CD4-positive, alpha-beta memory T cell (primary cell): ENCODE measurements at places on chromosomes 5 and 9. TPM values are rescaled to one million over a fixed set of nuclear protein-coding genes. Genes with fewer than 3 reads are reported as not detected.
A peak's percentile ranks its signal among the peaks of the same experiment; 100 is the strongest.

RAB14 gene
- 68.1 TPM for total RNA-seq

SHISAL2B gene
- total RNA-seq: not detected

KCNMB1 gene
- not detected for total RNA-seq

ZCCHC9 gene
- total RNA-seq: 25.2 TPM

PCDHGA11 gene
- 0.20 TPM for total RNA-seq

EPB41L4A gene
- 1.00 TPM for total RNA-seq

ROR2 gene
- total RNA-seq: 0.17 TPM

CTNNA1 gene
- total RNA-seq: 26.1 TPM

SLC34A3 gene
- not detected for total RNA-seq

KLF4 gene
- 0.79 TPM for total RNA-seq

GRCh38 chr5:122612901-122613300, 162.0 kb upstream of the SNX2 start:
- no peak for DNase-seq

- DNase-seq: no peak
Observed at GRCh38 chr9:123445981-123446610, 90.1 kb downstream of the CRB2 start.

GRCh38 chr5:102528600-102528999, 29.8 kb upstream of the SLCO6A1 start:
- DNase-seq: no peak

DNA sequence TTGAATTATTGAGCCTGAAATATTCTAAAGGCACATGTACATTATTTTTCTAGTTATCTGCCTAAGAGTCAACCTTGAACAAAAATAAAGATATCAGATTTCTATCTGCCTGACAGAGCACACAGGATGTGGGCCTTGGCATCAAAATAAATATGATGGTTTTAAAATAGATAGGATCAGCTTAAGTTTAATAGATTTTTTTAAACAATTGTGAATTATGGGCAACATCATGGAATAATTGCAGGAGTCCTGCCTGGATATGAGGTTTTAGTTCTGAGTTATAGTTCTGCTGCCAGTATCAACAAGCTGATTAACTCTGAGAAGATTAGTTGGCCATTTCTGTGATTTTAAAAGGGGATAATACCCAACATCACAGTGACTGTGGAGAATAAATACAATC, 107.0 kb upstream of the PCA3 start:
- no peak for DNase-seq

- DNase-seq: no peak
Observed at GRCh38 chr9:20948703-20949102, 82.7 kb downstream of the HACD4 start.

DNA sequence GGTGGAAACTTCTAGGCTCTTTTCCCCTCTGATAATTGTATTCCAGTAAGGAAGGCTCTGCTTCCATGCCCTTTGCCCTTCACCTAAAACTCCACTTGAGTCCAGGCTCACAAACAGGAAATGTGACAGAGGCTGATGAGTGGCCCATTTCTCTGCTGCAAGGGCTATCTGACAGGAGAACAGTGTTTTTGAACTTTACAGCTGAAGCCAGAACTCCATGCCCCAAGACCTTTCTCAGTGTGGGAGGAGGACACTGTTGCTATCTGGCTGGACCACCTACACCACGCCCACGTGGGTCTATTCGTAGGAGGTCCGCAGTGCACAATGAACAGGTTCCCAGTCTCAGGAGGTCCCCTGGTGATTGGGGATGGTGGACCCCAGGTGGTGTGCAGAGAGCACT, 13.6 kb downstream of the GGTA1 start:
- no peak for DNase-seq

DNA sequence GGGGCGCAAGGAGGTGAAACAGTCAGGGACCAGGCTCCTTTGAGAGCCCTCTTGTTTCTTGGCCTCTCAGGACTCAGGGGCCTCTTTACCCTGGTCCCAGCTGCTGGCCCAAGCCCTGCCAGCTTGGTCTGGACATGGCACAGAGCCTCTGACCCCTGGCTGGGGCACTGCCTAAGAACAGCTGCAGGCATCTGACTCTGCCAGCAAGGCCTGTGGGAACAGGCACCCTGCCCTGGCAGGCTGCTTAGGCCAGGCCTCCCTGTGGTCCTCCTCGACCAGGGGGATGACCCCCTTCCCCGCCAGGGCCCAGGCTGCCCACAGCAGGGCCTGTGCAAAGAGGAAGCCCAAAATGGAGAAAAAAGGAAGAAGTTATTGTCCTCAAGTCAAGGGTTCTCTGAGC, 25.5 kb downstream of the OLFML2A start:
- DNase-seq: no peak

- DNase-seq: no peak
Observed at GRCh38 chr9:12822111-12822510, 47.3 kb downstream of the LURAP1L start.

- no peak for DNase-seq
Observed at GRCh38 chr9:12851341-12852090, 76.7 kb downstream of the LURAP1L start.

DNA sequence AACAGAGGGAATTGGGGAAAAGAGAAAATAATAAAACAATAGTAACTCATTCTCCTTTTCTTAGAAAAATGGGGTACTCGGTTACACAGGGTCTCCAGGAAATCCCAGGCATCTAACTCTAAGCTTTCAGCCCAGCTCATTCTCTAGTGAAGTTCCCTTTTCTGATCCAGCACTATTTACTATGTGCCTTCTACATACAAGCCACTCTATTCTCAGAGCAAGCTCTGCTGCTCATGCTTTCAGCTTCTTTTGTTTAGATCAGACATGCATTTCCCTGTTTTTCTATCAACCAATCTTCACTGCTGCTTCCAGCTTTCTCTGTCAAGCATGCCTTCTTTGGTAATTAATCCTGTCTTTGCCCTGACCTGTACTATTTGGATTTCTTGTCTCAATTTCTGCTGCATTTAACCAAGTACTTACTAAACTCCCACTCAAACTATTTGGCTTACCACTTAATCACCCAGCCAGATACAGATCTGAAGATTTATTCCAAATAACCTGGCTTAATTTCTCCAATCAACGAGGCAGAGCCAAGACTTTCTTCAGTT, 25.3 kb downstream of the OSMR start:
- DNase-seq: no peak

GRCh38 chr9:133060417-133060841, 1.4 kb upstream of the CEL start:
- no peak for DNase-seq

DNA sequence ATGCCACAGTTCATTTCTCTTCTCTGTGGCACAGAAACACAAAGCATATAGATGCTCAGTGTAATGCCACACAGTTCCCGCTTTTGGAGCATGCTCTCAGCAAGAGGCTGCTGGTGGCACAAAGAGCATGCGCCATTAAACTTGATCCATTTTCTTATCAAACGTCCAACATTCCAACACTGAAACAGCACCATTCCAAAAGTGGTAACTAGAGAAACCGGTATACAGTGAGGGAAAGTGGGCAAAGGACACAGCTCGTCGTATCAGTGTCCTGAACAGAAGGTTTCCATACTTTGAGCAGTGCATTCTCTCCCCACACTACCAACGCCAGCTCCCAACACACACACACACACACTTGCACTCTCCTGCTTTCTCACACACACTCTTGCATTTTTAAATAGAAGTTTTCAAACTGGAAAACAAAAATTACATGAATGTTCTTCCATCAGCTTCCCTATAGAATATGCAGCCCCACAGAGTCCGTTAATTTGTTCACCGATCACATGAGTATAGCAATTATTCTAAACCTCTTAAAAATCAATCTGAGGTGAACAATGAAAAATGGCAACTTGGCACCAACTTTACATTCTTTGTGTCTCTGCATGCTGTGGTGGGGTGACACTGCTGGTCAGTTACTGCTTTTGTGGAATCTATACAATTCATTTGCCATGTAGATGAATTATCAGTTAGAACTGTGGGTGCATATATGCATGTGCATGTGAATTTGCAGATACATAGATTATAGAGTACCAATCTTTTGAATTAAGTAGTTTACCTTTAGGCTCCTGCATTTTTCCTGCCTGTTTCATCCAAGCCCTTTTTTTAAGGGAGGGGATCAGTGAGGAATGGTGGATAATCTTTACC, 5.7 kb downstream of the NFIB start:
- DNase-seq: no peak

GRCh38 chr5:160298189-160298588, 14.2 kb downstream of the CCNJL start:
- no peak for DNase-seq

DNA sequence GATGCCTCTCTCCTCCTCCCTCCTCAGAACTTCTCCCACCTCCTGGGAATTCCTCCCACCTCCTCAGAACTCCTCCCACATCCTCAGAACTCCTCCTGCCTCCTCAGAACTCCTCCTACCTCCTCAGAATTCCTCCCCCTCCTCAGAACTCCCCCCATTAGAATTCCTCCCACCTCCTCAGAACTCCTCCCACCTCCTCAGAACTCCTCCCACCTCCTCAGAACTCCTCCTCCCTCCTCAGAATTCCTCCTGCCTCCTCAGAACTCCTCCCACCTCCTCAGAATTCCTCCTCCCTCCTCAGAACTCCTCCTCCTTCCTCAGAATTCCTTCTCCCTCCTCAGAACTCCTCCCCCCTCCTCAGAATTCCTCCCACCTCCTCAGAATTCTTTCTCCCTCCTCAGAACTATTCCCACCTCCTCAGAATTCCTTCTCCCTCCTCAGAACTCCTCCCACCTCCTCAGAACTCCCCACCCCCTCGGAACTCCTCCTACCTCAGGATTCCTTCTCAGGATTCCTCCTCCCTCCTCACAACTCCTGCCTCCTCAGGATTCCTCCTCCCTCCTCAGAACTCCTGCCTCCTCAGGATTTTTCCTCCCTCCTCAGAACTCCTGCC, 23.9 kb downstream of the SLC46A2 start:
- DNase-seq: no peak

DNA sequence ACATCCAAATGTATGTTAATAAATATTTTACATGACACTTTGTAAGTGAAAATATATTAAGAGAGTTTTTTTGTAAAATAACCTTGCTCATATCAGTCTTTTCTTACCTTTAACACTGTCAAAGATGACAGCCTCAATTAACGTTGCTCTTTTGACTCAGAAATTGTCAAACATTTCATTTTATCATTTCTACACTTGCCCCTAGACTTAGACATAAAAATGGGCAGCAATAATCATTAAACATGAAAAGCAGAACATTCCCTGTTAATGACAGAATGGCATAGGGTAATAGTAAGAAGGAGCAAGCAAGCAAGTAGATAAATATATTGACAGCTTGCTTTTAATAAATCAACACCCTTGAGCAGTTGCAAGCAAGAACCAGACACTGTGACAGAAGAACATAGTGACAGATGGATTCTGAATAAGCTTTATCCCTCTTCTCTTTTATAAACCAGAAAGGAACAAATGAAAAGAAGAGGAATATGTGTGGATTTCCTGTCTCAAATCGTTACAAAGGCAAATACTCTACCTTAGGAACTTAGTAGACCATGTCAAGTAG, 796.0 kb upstream of the CHD1 start:
- DNase-seq: no peak

DNA sequence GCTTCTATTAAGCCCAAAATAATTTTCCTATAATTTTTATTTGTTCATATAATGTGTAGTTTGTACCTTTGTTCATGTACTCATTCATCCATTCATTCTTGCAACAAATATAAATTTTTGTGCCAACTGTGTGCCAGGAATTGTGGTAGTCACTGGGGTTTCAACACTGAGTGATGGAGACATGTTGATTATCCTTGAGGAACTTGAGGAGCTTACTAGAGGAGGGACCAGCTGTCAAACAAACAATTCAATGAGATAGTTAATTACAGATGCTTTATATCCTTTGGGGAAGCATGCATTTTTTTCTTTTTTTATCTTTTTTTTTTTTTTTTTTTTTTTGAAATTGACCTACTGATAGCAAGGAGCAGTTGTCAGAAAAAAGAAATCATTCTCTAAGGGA, 324.8 kb downstream of the GABRG2 start:
- no peak for DNase-seq

DNA sequence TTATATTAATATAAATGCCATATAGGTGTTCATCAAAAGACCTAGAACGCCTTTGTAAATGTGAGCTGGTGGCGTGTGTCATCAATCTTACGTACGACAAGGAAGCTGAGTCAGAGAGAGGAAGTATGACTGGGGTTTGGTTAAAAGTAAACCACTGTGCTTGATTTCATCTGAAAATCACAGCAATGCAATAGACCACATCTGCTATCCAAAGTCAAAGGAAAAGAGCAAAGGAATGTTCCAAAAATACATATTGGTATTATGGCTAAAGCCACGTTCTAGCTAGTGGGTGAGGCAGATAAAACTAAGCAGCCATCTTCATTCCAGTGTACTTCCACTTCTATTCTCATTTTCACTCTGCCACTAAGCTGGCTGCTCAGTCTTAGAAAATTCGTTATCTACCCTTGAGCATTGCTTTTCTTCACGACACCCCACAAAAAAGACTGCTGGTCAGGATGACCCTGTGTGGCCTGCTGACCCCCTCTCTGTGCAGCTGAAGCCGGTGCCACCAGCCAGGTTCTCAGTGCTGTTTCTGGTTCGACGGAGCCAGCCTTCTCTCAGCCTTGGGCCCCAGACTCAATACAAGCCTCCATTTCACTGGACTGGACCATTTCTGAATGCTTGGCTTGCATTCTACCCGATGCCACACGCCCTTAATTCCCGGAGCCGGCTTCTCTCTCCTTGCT, 23.8 kb downstream of the SHC3 start:
- peak; percentile 6 for DNase-seq

DNA sequence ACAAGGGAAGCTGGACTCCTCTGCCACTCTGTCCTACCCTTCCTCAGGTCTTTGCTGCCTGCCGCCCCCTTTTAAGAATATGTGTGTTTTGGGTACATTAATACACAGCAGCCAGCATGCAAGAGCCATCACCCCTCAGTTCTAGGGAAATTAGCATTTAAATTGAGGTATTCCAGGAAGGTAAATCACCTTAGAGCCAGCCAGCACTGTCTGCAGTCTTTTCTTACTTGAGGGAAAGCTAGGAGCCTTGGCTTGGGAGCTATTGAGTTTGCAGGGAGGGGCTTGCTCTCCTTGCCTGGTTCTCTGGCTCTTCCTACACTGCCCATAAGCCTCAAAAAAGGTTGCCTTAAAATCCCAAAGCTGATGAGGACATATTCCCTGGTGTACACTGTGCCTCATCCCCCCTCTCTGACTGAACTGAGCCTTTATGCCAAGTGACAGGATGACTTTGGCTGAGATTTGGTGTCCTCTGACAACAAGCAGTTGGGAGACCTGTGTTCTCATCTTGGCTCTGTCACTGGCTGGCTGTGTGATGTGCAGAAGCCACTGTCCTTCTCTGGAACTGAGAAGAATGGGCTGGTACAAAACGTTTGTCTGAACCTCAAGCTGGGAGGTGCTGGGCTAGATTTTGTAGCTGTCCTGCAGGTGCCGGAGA, 54.1 kb downstream of the TRIM32 start:
- DNase-seq: no peak
